ENCODE measurements at places on chromosomes 3 and 15.

GRCh38 chr3:18660059-18660458, 234.9 kb upstream of the SATB1 start:
- no peak for DNase-seq

DNA sequence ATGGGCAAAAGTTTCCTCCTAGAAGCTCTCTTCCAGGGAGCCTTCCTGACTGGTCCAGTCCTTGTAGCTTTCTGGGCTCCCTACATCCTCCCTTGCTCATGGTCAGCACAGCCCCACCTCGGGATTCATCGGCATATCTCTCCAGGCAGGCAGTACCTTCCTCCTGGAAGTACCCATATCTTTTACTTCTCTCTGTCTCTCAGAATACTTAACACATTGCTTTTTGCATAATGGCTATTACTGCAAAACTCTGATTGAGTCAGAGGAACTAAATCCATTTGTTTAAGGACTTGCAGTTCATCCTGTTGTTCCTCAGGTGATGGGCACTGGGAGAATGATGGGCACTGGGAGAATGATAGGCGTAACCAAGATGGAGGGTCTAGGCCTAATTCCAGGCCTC, 13.8 kb upstream of the ZBTB38 start:
- DNase-seq: no peak

GRCh38 chr15:65824031-65824743, 32.1 kb upstream of the DENND4A start:
- no peak for DNase-seq

- DNase-seq: no peak
These were observed 759 bp downstream of the CD96 start for GRCh38 chr3:111542611-111543300.

DNA sequence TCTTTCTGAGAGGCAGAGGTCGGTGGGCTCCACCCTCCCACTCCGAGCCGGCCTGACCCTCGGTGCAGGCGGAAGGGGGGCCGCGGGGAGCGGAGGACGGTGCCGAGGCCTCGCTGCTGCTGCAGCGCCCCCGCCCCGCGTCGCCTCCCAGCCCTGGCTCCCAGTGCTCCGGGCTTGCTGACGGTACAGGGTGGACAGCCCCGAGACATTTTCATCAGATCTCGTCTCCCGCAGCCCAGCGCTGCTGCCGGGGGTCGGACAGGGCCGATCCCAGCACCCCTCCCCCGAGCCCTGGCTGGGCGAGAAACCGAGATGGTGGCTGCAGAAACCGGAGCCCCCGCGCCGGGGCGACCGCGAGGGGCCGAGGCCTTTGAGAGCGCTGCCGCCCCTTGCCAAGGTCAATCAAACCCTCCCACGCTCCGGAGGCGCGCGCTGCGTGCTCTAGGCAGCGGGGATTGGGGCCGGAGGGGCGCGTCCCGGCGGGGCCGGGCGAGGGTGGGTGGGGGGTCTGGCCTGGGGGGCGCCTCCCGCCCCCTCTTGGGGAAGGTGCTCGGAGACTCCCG, 42.5 kb downstream of the EPHB3 start:
- DNase-seq: no peak

GRCh38 chr3:135141672-135142071, 346.6 kb downstream of the EPHB1 start:
- DNase-seq: no peak

DNA sequence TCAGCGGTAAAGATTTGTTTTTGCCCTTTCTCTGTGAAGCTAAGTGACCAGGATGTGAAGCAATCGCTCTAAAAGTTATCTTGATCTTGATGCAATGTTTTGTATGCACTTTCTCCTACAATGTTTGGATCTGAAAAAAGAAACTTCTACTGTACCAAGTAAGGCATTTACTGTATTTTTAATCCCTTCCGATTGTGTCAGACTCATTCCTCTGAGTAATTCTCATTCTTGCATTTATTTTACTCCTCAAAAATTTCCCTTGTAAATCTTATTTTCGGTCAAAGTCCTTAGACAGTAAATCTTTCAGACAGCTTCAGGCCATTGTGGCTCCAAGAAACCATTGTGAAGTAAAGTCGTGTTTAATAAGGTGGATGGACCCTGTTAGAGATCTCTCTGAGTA, 141.9 kb downstream of the TP63 start:
- DNase-seq: no peak

- DNase-seq: peak; percentile 53
These were observed 1.4 kb upstream of the AP4E1 start for GRCh38 chr15:50906954-50907600.

DNA sequence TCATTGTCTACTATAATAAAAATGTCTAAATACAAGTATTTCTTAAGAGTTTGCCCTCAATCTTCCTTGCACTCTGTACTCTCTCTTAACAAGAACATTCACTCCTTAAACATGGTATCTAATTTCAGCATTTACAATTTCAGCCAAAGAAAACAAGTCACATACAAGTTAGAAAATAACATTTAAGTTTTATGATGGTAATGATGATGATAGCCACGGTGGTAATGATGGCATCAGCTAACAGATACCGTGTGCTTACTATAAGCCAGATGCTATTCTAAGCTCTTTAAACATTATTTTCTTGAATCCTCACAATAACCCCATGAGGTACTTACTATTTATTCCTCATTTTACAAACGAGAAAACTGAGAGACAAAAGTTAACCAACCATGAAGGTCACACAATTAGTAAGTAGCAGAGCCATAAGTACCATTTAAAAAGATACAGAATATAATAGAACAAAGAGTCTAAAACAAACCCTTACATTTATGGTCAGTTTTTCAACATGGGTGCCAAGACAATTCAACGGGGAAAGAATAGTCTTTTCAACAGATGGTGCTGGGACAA, 7.4 kb downstream of the SPICE1 start:
- DNase-seq: no peak

GRCh38 chr3:147396712-147397046, 9.7 kb downstream of the ZIC4 start:
- no peak for DNase-seq

DNA sequence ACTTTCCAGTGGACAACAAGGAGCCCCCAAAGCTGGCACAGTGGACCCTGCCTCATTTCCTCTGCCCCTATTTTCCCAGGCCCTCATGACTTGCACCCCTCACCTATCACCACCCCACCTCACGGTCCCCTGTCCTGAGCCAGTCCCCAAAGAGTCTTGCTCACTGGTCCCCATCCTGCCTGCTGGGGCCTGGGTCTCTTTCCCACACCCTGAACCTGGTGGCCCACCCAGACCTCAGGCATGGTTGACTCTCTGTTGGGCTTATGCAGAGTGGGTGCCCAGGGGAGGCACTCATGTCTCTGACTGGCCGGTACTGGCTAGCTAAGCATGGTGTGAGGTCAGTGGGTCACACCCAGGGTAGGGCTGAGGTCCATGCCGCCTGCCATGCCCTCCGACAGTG, 73.2 kb downstream of the SLC12A8 start:
- DNase-seq: no peak

DNA sequence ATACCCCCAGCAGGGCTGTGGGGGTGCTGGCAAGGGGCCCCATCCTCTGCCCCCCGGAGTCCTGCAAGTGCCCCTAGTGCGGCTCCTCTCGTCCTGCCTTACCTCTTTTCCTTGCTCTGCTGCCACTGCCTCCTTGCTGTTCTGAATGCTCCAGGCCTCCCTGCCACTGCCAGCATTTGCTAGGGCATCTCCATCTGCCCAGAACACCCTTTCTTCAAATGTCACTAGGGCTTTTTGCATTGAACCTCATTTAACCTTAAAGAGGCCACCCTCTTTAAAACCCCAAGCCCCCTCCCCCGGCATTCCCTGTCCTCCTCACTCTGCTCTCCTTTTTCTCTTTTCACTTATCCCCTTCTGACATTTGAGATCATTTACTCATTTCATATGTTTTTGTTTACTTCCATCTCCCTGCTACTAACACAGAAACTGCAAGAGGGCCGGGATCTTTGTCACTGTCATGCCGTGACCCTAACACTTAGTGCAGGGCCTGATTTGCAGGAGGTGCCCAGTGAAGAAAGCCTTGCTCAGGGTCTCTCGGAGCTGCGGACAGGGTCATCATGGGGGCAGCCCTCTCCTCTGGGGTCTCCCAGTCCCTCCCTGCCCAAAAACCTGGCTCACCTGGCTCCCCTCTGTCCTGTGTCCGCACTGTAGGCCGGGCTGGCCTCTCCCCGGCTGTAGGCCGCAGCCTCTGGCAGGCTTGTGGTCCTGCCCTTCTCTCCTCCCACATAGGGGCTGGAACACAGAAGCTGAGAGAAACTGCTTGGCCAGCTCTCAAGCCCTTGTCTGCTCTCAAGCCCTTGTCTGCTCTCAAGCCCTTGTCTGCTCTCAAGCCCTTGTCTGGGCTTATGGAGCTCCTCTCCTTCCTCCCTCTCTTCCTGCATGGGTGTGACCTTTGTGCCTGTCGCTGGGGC, at the start of gene ACOX2:
Gene ACOX2, minus strand, starts transcription at position 690 of the 911 bp plus-strand sequence. CDS start 2,084 bp downstream, outside the sequence.
- DNase-seq: no peak

DNA sequence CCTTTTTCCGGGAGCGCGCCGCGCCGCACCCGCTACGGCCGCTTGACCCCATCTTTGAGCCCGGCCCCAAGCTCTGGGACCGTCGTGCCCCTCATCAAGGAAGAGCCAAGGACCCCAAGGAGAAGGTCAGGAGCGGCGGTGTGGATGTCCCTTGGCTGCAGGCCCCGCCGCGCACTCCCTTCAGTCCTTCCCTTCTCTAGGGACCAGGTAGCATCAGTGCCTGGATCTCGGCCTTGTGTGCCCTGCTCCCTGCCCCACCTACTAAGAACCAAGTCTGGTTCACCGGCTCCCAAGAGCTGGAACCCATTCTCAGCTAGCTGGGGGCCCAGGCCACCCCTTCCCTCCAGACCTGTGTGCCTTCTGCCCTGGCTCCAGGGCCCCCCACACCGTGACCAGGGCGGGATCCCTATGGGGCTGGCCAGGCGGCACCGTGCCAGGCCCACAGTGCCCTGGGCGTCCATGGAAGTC, 69.3 kb upstream of the CGNL1 start:
- no peak for DNase-seq

DNA sequence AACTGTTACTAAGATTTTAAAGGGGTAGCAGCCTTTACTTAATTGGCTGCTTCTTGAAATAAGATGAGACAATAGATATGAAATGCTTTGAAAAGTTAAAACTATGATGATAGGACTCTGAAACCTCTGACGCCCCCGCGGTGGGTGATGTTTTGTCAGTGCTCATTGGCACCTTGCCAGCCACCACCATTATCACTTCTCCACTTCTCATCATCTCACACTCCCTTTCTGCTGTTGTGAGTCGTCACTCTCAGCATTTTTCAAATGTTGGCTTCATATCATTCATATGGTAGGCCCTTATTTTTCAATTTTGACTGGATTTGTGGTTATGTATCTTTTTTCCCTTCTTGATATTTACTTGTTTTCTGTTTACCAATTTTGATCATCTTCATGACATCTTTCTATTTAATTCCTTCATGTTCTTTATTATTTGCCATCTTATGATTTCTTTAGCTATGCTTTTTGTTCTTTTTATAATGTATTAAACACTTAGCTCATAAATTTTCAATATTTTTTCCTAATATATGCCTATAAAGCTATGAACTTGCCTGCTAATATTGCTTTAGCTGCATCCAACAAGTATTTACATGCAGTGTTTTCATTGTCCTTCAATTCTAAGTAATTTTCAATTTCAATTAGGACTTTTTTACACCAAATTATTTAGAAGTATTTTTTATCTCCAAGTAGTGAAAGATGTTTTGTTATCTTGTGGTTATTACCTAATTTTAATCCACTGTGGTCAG, 30.3 kb upstream of the SKOR1 start:
- no peak for DNase-seq

GRCh38 chr3:121167374-121168139, 259.6 kb downstream of the STXBP5L start:
- DNase-seq: no peak

GRCh38 chr3:109643590-109643989, 306.2 kb upstream of the DPPA4 start:
- no peak for DNase-seq

GRCh38 chr3:196778755-196779154, 39.1 kb downstream of the PAK2 start:
- DNase-seq: no peak

DNA sequence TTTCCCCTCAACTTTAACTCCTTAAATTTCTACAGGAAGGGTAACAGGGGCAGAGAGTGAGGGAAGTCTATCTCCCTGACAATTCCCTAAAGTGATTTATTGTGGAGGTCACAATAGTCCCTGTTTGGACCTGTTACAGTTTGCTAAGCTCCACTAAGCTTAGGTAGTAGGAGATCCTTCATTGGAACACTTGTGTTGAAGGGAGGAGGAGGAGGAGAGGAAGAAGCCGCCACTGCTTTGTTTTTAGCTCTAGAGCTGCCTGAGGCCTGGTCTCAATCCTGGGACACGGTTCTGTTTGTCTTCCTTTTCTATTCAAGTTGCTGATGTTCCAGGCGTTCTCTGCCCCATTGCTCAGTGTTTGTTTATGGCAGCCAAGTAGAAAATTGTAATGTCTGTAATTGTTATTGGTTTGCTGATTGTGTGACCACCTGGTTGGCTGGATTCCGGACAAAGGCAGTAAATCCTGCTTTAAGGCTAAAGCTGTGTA, 48.4 kb downstream of the HES1 start:
- DNase-seq: no peak

DNA sequence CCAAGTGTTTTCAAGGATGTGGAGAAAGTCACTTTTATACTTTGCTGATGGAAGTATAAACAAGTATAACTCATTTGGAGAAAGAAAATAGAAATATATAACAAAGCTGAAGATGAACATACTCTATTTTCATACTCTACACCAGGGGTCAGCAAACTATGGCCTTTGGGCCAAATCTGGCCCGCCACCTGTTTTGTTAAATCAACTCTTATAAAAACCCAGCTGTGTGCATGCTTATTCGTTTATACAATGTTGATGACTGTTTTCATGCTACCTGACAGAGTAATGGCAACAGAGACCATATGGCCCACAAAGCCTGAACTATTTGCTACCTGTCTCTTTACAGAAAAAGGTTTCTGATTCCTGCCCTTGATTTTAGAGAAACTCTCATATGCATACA, 124.0 kb downstream of the NR1D2 start:
- DNase-seq: no peak

GRCh38 chr3:184378651-184379357, 797 bp upstream of the THPO start:
- DNase-seq: no peak

GRCh38 chr3:121529308-121529707, 16.5 kb downstream of the POLQ start:
- DNase-seq: no peak

- no peak for DNase-seq
These were observed 472 bp downstream of the BSN start for GRCh38 chr3:49554633-49555265.

GRCh38 chr15:94411285-94411684, 179.9 kb downstream of the MCTP2 start:
- DNase-seq: no peak

DNA sequence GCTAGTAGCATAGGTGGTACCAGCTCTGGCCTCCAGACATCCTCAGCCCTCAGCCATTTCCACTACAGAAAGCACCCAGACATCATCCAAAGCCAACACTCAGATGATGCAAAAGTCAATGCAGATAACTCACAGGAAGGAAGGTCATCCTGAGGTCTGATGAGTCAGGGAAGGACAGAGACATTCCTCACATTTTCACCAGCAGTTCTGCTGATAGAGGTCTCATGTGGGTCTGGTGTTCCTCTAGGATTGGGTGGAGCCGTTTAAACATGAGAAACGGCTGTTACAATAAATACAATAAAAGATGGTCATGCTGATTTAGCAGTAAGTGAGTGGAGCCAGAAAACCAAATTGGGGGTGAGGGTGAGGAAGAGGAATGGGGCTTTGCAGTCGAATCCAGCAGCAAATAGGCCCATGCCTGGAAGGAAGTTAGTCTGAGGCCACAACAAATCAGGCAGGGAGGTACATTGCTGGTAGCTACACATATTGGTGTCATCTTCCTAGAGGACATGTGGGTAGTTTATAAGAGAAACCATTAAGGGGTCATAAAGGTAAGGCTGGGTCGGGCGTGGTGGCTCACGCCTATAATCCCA, 33.3 kb upstream of the FLNB start:
- no peak for DNase-seq
